ENCODE measurements at places on chromosomes 4 and X.

DNA sequence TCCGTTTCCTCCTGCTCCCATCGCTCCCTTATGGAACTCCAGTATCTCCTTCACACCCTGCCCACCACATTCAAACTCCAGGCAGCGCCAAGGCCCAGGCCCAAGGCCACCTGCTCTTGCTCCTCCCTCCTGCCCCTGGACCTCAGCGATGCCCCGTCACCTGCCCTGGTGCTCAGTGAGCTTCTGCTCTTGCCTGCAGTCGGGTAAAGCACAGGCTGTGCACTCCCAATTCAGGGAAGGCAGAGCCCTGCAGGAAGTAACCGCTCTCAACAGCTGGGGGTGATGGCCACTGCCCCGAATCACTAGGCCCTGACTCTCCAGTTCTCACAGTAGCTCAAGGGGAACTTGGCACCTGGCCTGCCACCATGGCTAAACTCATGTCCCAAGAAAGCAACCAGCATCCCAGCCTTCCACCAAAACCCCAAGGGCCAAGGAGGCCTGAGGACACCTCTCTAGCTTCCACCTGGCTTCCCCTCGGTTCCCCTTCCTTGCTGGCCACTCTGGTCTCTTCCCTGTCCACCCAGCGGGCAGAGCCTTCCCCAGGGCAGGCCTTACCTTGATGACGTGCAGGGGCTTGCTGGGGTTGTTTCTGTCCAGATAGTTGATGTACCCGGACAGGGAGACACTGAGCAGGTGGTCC lies 29.3 kb downstream of the WDR1 start:
- DNase-seq: no peak

GRCh38 chr4:26992657-26993361 lies 132.2 kb downstream of the STIM2 start:
- no peak for DNase-seq

DNA sequence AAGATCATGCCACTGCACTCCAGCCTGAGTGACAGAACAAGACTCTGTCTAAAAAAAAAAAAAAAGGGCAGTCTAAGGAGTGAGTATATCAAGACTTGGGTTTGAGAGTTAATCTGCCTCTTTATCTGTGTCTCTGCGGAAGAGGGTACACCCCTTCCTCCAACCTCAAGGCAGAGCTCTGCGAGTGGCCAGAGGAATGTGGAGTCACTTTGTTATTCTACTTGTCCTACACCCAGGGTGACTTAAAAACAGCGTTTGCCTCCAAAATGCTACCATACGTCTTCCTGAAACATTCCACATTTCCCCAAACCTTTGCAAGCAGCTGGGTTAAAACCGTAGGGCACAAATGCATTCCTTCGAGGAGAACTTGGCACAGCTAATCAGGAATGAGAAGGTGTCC lies 199.9 kb downstream of the SHOX start:
- DNase-seq: no peak

DNA sequence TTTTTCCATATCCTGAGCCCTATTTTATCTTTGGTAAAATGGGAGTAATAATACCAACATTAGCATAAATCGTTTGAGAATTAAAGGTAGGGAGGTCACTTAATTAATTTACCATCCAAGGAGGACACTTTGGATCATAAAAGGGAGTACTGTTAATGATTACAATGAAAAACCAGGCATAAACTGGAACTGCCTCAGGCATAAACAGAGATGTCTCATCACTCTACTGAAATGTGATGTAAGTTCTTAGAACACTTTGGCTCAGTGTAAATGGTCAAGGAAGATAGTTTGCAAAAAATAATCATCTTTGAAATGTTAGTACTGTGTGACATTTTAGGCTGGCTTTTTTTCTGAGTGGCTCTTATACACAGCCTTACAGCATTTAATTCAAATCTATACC lies 268.7 kb downstream of the SLC39A8 start:
- DNase-seq: no peak

- DNase-seq: no peak
Measured at GRCh38 chrX:151984328-151984727, 9.9 kb upstream of the GABRE start.

- DNase-seq: no peak
Measured at GRCh38 chrX:72634331-72634730, 61.7 kb upstream of the HDAC8 start.

DNA sequence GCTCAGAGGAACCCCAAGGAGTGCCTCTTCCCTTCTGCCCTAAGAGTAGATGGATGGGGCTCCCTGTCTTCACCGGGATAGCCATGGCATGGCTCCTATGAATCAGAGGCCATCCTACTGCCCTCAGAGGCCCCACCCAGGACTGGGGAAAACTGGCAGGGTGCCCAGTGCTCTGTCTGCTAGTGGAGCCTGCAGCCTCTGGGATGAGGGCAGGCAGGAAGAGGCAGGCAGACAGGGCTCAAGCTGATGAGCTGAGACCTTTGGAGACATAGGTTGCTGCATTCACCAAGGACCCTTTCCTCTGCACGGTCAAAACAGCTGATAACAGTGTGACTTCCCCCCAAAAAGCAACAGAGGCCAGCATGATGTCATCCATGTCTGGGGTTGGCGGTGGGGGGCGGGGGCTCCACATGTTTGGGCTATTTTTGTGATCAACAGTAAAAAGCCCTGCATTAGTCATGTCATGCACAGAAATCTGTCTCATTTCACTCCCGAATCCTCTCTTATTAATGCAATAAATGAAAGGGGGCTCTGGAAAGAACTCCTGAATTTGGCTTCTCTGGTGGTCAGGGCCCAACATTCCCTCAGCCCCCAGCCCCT lies 207.6 kb upstream of the MAMLD1 start:
- DNase-seq: no peak

DNA sequence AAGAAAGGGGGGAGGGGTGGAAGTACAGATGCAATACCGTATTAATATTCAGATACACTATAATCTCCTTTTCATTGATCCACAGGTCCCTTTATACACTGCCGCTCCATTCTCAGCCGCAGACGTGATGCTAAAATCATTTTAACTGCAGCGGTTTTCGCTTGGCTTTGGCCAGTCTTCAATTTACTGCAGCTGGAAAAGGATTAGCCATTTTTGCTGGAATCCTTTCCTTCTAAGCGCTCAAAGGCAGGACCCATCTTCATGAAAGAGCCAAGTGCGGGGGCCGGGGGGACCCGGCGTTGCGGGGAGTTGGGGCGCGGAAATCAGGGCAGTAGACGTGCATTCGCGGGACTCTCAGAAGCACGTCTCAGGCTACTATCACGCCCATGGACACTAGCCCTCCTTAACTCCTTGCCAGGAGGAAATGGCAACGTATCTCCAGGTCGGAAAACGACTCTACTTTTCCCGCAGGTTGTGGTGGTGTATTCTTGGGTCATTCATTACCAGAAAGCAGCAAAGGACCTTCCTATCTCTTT lies 1.7 kb upstream of the PCDH10 start:
- no peak for DNase-seq

DNA sequence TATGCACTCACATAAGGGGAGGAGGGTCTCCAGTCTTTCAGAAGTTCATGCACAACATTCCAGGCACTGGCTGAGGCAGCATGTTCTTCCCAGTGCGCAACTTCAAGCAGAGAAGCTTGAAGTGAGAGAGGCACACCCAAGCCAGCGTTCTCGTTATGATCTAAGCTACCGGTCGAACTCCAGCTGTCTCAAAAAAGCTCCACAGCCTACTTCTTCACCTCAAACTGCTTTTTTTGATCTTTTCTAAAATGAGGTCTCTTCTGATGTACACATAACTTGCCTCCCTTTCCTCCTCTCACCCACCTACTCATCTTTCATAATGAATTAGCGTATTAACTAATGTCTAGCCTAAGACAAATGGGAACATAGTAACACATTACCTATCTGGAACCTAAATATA lies 25.3 kb downstream of the GPC4 start:
- DNase-seq: no peak

Measured in nucleus accumbens (tissue), 56 donors.